ENCODE measurements at places on chromosomes 12 and 14.

DNA sequence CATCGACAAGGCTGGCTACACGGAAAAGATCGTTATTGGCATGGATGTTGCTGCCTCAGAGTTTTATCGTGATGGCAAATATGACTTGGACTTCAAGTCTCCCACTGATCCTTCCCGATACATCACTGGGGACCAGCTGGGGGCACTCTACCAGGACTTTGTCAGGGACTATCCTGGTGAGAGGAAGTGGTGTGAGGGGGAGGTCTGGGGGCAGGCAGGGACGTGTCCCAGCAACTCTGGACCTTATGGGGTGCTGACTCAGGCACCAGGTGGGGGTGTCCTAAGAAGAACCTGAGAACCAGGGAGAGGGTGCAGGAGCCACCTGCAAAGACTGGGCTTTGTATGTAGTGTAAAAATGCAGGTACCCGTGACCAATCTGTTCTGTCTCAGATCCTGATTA, 5.2 kb downstream of the ENO2 start:
- DNase-seq, result no peak

DNA sequence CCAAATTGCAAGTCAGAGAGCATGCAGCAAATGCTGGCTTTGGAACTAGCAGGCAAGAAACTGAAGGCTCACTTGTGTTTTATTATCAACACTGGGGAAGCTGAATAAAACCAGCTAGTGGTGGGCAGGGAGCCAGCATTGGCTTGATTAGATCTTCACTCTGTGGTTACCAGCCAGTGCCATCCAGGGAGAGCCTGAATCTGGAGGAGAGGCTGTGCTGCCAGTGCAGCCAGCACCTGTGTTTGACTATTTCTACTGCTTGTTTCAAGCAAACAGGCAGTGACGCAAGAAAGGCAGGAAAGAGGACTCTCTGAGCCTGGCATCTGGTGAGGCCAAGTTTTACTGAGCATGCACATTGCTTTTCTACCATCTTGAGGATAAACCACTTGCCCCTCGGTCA, 247.0 kb downstream of the PHLDA1 start:
- DNase-seq, result peak; percentile 25

DNA sequence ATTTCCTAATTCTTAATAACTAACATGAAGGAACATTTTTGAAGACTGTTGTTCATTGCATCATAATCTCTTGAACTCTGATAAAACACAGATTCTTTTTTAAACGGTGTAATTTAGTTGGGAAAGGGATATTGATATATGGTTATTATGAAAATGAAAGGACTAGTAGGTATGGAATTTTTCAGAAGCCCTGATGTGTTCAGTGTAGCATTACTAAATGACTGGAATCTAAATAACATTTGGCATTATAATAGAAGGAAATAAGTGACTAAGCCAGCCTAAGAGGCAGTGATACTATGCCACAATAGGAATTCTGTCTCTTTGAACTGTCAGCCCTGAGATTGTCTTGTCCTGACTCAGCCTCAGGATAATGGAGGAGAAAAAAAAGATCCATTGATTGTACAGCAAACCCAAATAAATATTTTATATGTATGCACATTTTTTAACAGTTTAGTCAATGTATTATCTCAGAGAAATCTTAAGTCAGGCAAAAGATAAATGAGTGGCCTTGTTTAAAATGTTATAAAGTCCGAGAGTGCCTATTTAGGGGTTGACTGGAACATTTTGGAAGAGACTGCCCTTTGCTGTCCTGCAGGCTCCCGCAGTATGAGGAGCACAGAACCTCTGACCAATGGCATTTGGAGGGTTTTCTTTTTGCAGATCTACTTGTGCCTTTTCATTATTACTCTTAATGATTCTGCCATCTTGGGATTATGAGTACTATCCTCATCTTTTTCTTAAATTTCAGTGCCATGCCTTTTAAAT, 271.2 kb downstream of the EGLN3 start:
- peak; percentile 87 for DNase-seq

- DNase-seq, result no peak
Observed at GRCh38 chr12:104501660-104502059, 44.9 kb downstream of the CHST11 start.

DNA sequence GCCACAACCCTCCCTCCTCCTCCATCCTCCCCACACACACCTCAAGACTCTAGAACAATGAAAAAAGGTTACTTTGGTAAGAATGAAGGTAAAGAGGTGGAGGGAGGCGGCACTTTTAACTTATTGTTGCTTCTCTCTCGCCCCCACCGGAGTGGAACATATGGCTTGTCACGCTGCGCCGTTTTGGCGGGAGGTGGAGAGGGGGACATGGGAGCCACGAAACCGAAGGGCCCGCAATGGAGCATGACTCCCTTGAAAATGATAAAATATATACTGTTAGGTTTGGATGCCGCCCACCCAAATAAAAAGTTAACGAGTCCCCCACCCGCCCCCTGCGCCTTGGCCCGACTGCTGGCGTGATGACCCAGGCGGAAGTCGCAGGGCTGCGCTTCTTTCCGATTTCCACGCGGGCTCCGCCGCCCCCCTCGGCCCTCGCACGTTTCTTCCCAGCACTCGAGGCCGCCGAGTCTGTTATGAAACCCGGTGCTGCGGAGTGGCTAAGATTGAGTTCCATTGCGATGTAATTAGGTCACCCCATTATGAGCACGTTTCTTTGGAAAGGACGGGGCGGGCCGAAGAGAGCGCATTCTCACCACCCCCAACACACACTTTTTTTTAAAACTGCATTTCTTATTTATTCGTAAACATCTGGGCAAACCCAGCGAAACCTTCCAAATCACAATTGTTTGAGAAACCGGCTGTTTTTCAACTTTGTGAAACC, 1.4 kb upstream of the ZFP36L1 start:
- peak; percentile 93 for DNase-seq

GRCh38 chr12:131510431-131510830, 200.5 kb upstream of the SFSWAP start:
- no peak for DNase-seq

GRCh38 chr14:106200541-106201315, 674.3 kb downstream of the TMEM121 start:
- DNase-seq, result no peak

- DNase-seq, result no peak
Observed at GRCh38 chr14:44453433-44454171, 53.5 kb downstream of the FSCB start.

- DNase-seq, result no peak
Observed at GRCh38 chr14:75126121-75126544, 715 bp downstream of the NEK9 start.

DNA sequence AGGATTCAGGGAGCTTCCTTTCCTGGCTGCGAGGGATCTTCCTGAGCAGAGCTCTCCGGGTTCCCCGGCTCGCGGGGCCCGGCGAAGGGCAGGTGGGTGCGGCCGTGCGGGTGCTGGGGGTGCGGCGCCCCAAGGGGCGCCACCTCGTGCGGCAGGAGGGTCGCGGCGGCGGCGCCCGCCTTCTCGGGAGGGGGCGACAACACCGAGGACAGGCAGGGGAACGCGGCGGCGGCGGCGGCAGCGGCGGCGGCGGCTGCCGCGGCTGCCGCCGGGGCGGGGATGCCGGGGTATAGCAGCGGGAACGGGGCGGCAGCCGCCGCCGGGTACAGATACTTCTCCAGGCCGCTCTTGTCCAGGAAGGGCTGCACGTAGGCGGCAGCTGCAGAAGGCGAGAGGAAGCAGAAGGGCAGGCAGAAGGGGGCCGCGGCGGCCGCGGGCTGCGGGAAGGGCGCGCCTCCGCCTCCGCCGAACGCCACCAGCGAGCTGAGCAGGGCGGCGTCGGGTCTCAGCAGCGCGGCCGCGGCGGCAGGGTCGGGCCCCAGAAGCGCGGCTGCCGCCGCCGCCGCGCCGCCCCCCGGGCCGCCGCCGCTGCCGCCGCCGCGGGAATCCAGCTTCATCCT, 2.7 kb downstream of the BHLHE41 start:
- DNase-seq, result peak; percentile 31

DNA sequence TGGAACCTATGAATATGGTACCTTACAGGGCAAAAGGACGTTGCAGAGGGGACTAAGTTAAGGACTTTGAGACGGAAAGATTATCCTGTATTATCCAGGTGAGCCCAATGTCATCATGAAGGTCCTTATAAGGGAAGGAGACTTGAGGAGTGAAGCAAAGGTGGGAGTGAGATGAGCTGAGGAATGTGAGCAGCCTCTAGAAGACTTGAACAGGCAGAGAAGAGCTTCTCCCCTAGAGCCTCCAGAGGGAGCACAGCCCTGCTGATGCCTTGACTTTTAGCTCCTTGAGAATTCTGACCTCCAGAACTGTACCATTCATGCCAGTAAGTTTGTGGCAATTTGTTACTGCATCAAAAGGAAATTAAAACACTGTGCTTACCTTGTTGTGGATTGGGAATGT, 41.8 kb upstream of the DCD start:
- DNase-seq, result peak; percentile 13

DNA sequence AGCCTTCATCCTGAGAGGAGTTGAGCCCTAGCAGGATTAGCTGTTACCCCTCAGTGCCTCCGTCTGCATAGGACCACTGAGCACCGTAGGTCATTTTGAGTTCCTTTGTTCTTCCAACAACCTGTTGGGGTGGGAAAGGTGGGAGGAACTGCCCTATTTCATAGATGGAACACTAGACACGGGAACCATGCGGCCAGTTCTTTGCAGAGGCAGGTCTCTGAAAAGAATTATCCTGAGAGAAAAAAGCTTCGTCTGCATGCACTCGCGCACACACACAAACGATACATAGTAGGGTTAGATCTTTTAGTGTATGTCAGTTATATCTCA, 28.5 kb downstream of the TRAFD1 start:
- no peak for DNase-seq

- DNase-seq, result no peak
Observed at GRCh38 chr14:89491711-89492381, 74.8 kb upstream of the FOXN3 start.

DNA sequence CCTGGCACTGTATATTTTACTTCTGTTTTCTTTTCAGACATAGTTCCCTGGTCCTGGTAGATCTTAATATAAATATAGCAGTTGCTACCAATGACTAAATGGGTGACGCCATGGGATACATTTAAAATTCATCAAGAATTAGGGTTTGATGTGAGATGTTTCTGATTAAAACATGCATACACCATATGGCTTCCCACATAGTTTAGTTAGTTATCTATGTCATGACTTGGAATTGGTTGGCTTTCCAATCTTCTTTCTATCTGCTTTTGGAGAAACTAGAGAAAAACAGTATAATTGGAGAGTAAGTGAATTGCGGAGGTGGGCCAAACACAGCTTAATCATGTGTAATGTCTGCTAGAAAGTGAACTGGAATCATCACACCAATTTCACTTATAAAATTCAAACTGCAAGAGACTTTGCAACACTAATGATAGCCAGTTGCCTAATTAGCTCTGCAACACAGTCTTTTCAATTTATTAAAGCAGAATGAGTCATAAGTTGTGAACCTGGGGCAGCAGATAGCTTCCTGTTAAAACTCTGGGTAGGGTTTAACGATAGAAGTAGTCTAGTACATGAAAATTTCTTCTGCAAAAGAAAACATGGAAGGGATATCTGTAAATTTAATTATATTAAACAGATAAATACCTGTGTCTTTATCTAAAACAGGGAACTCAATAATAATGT, 295.2 kb downstream of the SLC16A7 start:
- DNase-seq, result no peak

GRCh38 chr14:55436931-55437330, 3.5 kb downstream of the TBPL2 start:
- no peak for DNase-seq

DNA sequence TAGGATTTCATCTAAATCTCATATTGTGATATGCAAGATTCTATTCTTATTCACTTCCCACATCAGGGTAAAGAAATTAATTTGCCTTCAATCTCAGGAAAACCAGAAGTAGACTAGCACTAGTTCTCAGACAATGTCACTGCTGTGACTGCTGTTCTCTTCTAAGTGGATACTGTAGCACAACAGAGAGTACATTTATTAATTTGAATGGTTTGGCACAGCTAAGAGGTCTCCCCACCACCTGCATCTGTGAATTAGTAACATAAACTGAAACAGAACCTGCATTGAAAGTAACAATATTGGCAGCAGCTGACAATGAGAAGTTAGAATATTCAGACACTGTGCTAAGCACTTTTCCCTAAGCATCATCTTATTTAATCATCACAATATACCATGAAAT, 253.1 kb downstream of the PDZRN4 start:
- DNase-seq, result no peak

DNA sequence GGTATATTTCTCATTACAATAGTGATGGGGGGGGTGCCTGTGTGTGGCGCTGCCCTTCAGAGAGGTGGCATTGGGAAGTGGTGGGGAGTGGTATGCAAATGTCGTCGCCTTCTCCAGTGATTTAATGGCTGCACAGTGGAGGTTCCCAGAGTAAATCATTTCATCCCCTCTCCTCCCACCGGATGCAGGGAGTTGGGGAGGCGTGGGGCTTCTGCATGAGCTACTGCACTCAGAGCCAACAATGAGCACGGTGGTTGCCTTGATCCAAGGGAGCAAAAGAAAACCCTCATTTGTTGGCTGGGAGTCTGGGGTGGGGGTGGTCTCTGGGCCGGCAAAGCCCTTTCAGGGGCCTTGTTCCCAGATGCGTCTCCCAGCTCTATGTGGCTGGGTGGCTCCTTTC, 124.3 kb downstream of the AACS start:
- DNase-seq, result no peak

DNA sequence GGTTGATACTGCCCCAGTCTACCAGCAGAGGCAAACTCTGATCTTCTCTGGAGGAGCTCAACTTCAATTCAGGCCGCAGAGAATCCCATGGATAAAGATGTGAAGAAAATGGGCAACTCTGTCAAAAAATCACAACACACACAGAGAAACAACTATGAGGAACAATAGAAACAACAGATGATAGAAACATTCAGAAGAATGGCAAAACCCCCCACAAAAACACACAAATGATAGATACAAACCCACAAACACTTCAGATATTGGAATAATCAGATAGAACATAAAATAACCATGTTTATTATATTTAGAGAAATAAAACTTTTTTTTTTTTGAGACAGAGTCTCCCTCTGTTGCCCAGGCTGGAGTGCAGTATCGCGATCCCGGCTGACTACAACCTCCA, 20.0 kb upstream of the HVCN1 start:
- DNase-seq, result no peak

GRCh38 chr12:89665556-89665955, 43.1 kb downstream of the ATP2B1 start:
- DNase-seq, result no peak

DNA sequence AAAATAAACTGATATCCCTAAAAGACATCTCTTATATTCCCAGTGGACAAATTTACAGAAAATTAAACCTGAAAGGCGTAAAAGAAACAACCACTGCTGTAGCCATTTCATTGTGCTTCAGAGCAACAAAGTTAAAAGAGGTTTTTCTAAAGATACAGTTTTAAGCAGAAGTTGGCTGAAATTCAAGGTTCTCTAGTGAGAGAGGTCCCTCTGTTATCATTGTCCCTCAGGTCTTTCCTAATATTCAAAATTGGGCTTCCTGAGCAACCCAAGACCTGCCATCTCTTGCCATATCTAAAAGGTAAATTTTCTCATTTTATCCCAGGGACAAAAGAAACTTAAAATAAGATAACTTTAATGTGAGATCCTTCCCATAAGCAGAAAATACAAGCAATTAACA, 10.7 kb upstream of the SOS2 start:
- DNase-seq, result no peak

GRCh38 chr12:10249690-10250455, 37.2 kb downstream of the GABARAPL1 start:
- no peak for DNase-seq
